Stimulated activated CD4-positive, alpha-beta T cell treated with anti-CD3 and anti-CD28 coated beads, Interleukin-15, amount 100 ng/mL, for 1 hour (primary cell): ENCODE measurements at places on chromosomes 1 and 21.

- no peak for DNase-seq
Measured at GRCh38 chr1:53654216-53655210, 84.5 kb downstream of the GLIS1 start.

- no peak for DNase-seq
Measured at GRCh38 chr1:26533951-26534509, 4.5 kb downstream of the RPS6KA1 start.

GRCh38 chr1:43705982-43706597 is 1.2 kb upstream of the ST3GAL3 start:
- DNase-seq: no peak

- no peak for DNase-seq
Measured at GRCh38 chr1:219529116-219529515, 83.8 kb downstream of the ZC3H11B start.

GRCh38 chr1:145991735-145992412 is 4.5 kb downstream of the TXNIP start:
- no peak for DNase-seq

- no peak for DNase-seq
Measured at GRCh38 chr1:10380594-10381275, 18.1 kb upstream of the PGD start.

DNA sequence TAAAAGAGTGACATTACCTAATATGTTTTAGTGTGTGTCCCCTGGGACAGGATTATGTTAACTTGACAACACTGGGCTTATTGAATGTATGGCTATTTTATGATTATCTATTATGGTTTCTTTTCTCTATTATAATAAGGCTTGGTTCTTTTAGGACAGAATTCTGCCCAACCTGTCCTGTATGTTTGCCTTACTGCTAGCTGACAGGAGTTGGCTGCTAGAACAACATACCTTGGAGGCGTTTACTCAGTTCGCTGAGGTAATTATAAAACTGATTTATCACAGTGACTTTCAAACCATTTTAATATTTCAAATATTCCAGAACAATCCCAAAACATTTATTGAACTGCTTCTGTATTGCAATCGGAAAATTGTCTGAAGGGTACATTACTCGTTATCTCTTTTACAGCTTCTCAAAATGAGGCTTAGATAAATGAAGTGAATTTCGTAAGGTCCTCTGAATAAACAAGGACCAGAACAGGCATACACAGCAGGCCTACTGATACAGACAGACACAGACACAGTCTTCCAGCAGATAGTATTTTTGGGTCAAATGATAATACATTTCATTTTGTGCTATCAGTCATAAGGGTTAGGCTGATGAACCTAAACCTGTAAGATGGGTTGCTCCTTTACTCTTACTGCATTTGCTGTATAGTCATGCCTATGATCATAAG is 44.2 kb downstream of the SCYL3 start:
- no peak for DNase-seq

GRCh38 chr1:193589597-193590040 is 403.2 kb upstream of the B3GALT2 start:
- no peak for DNase-seq

GRCh38 chr1:33607444-33608005 is 135.1 kb downstream of the ZSCAN20 start:
- DNase-seq: no peak

- DNase-seq: no peak
Measured at GRCh38 chr1:196372896-196373536, 235.2 kb downstream of the KCNT2 start.

DNA sequence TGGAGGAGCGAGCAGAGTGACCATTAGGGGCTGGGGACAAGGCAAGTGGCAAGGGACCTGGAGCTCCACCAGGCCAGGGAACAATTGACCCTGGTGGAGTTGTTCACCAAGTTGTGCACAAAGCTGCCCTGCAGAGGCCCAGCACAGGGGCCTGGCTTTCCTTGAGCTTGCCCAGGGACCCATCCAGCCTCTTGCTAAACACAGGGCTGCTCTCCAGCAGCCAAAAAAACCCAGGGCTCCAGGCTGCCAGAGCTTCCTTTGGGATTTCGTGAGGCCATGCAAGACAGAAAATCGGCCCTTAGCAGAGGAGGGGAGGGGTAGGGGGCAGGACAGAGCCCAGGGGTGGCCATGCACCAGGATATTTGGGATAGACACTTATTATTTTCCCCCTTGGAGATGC is 32.6 kb downstream of the LRP8 start:
- no peak for DNase-seq

DNA sequence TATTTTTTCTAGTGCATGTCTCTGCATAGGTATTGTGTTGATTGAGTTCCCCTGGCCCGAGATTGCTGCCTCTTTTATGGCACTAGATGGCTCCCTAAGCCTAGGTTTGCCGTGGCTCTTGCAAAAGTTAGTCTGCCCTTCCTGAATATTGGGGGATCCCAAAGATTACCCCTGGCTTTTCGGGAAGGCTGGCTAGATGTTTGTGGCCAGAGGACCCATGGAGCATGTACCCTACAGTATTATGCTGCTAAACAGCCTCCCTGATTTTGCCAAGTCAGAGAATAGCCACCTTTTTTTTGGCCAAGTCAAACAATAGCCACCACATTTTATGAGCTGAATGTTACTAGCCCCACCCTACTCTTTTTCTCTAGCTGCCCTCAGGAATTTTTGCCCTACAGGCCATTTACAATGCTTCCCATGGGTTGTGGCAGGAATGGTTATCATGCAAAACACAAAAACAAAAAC is 343.2 kb downstream of the OLFM3 start:
- no peak for DNase-seq

DNA sequence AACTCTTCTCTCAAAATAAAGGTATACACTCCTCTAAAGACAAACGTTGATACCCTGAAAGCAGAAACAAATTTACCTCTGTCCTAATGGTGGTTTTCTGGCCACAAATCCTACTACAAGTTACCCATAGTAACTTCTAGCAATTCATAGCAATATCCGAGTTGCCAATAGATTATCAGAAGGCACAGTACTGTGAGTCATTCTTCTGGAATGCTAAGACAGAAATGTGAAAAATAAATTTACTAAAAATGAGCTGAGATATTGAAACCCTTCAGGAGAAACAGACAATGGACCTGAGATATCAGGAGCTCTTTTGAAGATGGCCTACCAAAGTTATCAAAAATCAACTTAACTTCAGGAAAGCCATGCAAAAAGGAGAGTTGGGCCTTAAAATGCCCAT is 715.0 kb upstream of the ADAMTS5 start:
- DNase-seq: no peak

- DNase-seq: peak; percentile 15
Measured at GRCh38 chr1:13960375-13960987, 260.5 kb downstream of the PRDM2 start.

GRCh38 chr1:172154551-172154950 is 265.9 kb upstream of the C1orf105 start:
- no peak for DNase-seq

GRCh38 chr1:197327776-197328364 is 59.8 kb downstream of the CRB1 start:
- DNase-seq: no peak

GRCh38 chr1:111501645-111502044 is 1.8 kb downstream of the ADORA3 start:
- DNase-seq: no peak

GRCh38 chr1:67956116-67956515 is 94.3 kb downstream of the DIRAS3 start:
- no peak for DNase-seq

DNA sequence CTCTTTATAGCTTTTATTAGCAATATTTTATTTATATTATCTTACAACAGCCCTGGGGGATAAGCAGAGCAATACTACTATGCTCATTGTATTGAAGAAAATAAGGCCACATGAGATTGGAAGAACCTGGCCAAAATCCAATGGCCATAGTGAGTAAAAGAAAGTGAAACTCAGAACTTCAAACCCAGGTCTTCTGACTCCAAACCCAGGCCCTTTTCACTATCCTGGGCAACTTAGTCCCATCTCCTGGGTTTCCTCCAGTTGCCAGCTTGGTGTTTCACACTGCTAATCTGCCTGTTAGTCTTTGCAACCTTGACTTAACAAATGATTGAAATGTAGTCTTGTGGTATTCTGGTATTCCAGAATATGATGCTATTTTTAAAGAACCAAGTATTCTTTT is 22.4 kb upstream of the EXO1 start:
- DNase-seq: no peak

- no peak for DNase-seq
Measured at GRCh38 chr1:66684353-66684752, 67.9 kb upstream of the DYNLT5 start.

GRCh38 chr1:5911871-5912271 is 80.4 kb downstream of the NPHP4 start:
- no peak for DNase-seq

DNA sequence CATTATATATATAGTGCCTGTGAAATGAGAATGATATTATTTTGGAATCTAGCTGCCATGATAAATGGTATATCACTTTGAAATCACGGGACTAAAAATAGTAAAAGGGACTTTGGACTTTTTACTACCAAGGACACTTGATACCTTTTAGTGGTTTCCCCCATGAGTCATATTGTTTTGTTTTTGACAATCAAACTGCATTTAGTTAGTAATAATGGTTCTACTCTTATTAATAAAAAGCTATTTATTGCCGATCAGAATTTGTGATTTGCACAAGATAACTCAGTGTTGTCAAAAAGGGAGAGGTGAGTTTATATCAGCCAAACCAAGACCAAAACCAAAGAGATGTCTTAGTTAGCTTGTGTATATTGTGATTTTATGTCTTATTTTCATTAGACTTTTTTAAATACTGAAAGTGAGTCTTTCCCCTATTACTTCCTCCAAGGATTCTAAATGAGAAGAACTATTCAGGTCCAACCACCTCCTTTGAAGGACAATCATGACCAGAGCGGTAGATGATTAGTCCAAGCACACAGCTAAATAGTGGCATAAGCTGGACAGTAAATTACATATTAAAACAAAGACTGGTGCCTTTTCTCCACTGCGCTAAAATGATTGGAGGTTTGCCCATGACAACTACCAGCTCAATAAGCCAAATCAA is 281.7 kb upstream of the ESRRG start:
- no peak for DNase-seq

GRCh38 chr1:241839369-241839979 is 8.5 kb upstream of the EXO1 start:
- DNase-seq: no peak

DNA sequence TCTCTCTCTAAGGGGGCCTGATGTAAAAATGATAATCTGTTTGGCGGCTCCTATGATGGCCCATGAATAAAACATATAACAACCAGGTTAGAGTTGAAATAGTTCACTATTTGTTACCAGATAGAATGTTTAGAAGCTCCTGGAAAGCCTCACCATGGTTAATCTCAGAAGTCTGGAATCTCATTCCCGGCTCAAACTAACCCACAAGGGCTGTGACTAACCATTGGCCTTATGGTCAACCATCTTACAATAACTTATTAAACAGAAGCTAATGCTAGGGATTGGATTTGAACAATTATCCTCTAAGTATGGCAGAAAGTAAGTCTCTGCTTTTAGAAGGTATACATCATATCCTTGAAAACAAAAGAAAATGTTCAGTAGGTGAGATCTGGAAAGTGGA is 134.1 kb upstream of the ADGRL2 start:
- DNase-seq: no peak

GRCh38 chr1:66154394-66154793 is 361.7 kb downstream of the PDE4B start:
- DNase-seq: no peak

- DNase-seq: no peak
Measured at GRCh38 chr1:112040891-112041740, 51.6 kb upstream of the KCND3 start.

DNA sequence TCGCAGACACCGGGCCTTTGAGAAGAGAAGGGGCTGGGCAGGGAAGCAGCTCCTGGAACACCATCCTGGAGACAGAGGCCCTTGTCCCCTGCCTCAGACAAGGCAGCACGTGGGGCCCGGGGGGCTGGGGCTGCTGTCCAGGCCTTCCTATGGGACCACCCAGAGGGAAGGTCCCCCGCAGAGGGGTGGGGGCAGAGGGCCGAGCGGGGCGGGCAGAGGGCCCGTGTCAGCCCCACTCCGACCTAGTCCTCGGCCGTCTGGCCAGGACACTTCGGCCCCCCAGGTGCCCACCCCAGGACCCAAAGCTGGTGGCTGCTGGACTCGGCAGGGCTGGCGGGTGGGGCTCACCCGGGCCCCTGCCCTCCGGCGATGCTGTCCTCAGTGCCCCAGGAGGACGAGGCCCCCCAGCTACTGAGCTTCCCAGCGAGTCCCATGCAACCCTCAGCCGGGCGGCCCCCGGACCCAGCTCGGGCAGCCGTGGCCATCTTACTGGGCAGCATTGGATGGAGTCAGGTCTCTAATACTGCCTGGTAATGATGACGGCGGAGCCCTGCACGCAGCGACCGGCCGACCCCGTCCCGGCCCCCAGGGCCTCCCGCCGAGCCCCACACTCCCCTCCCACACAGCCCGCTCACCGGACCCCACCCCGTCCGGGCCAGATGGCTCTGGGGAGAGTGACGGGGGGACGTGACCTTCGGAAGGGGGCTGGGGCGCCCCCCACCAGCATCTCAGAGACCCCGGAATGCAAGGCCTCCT is 6.9 kb upstream of the TTLL10 start:
- DNase-seq: no peak

- DNase-seq: no peak
Measured at GRCh38 chr21:41054018-41054578, 113.9 kb upstream of the BACE2 start.

DNA sequence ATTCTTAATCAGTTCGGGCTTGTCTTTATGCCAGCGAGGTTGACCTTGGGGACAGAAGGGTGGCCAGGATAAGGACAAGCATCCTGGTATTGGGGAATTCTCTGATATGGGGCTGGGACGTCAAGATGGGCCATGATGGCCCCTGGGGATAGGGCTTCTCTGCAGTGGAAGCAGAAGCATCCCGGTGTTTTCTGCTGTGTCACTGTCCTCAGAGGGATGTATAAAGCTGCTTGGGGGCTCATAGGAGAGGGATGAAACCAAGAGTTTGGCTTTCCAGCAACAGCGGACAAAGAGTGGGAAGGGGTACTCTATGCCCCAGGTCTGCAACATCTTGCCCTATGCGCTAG is 1.4 kb upstream of the ATP1B1 start:
- no peak for DNase-seq

DNA sequence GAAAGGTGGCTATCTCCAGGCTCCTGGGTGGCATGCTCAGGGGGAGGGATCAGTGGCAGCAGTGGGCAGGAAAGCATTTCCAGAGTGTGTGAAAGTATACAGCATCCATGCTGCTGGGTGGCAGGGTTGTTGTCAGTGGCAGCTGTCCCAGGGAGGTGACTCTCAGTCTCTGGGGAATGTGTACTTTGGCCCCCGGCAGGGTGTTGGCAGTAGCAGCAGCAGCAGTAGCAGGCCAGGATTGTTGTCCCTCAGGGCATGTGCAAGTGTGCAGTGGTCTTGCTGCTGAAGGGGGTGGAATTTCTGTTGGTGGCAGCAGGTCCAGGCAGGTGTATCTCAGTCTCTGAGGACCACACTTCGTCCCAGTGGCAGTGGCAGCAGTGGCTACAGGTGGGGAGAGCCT is 71.7 kb upstream of the GUCA2B start:
- no peak for DNase-seq

GRCh38 chr1:222547260-222547614 is 667 bp downstream of the HHIPL2 start:
- no peak for DNase-seq
